Prostate gland (tissue), 2 donors: ENCODE measurements at places on chromosomes 2 and 18. TPM values are rescaled to one million over a fixed set of nuclear protein-coding genes. Genes with fewer than 3 reads are reported as not detected.

DHRS9 gene
- 0.34 TPM for total RNA-seq

MERTK gene
- 43.6 TPM for total RNA-seq

CNGA3 gene
- total RNA-seq, result 1.1 TPM

GALR1 gene
- total RNA-seq, result 0.14 TPM

ASTL gene
- total RNA-seq, result not detected

KIF3C gene
- 24.4 TPM for total RNA-seq

ITGB6 gene
- 12.3 TPM for total RNA-seq

REG1B gene
- not detected for total RNA-seq

CCDC102B gene
- 16.5 TPM for total RNA-seq

CRYGC gene
- total RNA-seq, result 1.3 TPM

TXNDC2 gene
- total RNA-seq, result not detected

SALL3 gene
- 3.0 TPM for total RNA-seq

GAL3ST2 gene
- not detected for total RNA-seq

SNTG2 gene
- 2.0 TPM for total RNA-seq

FAM110C gene
- total RNA-seq, result 17.7 TPM

MSGN1 gene
- not detected for total RNA-seq

SLC11A1 gene
- total RNA-seq, result 10.8 TPM

MARS2 gene
- total RNA-seq, result 5.9 TPM

RND3 gene
- 54.7 TPM for total RNA-seq

EN1 gene
- 0.09 TPM for total RNA-seq

FAM237A gene
- total RNA-seq, result not detected

CXCR1 gene
- 0.28 TPM for total RNA-seq

TMEM247 gene
- 2.6 TPM for total RNA-seq

CCDC85A gene
- total RNA-seq, result 1.5 TPM

PRKAG3 gene
- total RNA-seq, result not detected

ACTR1B gene
- total RNA-seq, result 102 TPM

ESPNL gene
- total RNA-seq, result 0.68 TPM

TNFAIP6 gene
- 0.51 TPM for total RNA-seq

COLEC11 gene
- total RNA-seq, result 2.9 TPM

CETN1 gene
- total RNA-seq, result not detected

PPP1R1C gene
- total RNA-seq, result 9.1 TPM

ABCB11 gene
- total RNA-seq, result 1.2 TPM

GPR17 gene
- not detected for total RNA-seq

ACMSD gene
- total RNA-seq, result not detected

PARD6G gene
- 18.7 TPM for total RNA-seq

EVA1A gene
- 9.7 TPM for total RNA-seq

TFPI gene
- total RNA-seq, result 7.0 TPM

AP1S3 gene
- total RNA-seq, result 2.7 TPM

OSBPL6 gene
- 2.4 TPM for total RNA-seq

MATN3 gene
- total RNA-seq, result 1.2 TPM

LBX2 gene
- total RNA-seq, result not detected

LAMA1 gene
- 59.6 TPM for total RNA-seq

LYPD1 gene
- not detected for total RNA-seq

PLCL1 gene
- 6.8 TPM for total RNA-seq

SGPP2 gene
- 3.3 TPM for total RNA-seq

RAPGEF4 gene
- 7.3 TPM for total RNA-seq

FBLN7 gene
- 4.0 TPM for total RNA-seq

C2orf80 gene
- total RNA-seq, result not detected

GCC2 gene
- total RNA-seq, result 37.5 TPM

MTCL1 gene
- total RNA-seq, result 11.2 TPM

BCL2 gene
- total RNA-seq, result 14.8 TPM

PLGLB1 gene
- 2.1 TPM for total RNA-seq

CGREF1 gene
- 10.7 TPM for total RNA-seq

MOGAT1 gene
- total RNA-seq, result not detected

RRM2 gene
- total RNA-seq, result 6.1 TPM

NT5DC4 gene
- not detected for total RNA-seq

CSRNP3 gene
- 4.0 TPM for total RNA-seq

SIGLEC15 gene
- 0.91 TPM for total RNA-seq

CYP27C1 gene
- total RNA-seq, result 1.8 TPM
